Neural progenitor cell (in vitro differentiated cells): ENCODE measurements at places on chromosomes 2 and 18. TPM values are rescaled to one million over a fixed set of nuclear protein-coding genes. Genes with fewer than 3 reads are reported as not detected.

Gene CRACDL
- total RNA-seq: 0.07 and 0.28 TPM in 2 replicates

Gene ANKRD30BL
- total RNA-seq: not detected in 2 replicates

Gene TXNDC2
- total RNA-seq: not detected in 2 replicates

Gene COL4A3
- total RNA-seq: not detected in 2 replicates

Gene LHCGR
- total RNA-seq: not detected in 2 replicates

Gene SLC9A4
- not detected in 2 replicates for total RNA-seq

Gene EVX2
- total RNA-seq: not detected in 2 replicates

Gene MLPH
- total RNA-seq: not detected in 2 replicates

Gene PDCD1
- not detected in 2 replicates for total RNA-seq

Gene INHBB
- total RNA-seq: not detected in 2 replicates

Gene MOGAT1
- total RNA-seq: 0.62 and 2.0 TPM in 2 replicates

Gene GDF7
- not detected in 2 replicates for total RNA-seq

Gene ZSWIM2
- total RNA-seq: 0.39 TPM in 1 of 2 replicates, not detected in the other

Gene PID1
- total RNA-seq: 0.90 and 1.4 TPM in 2 replicates

Gene TDRD15
- total RNA-seq: not detected in 2 replicates

Gene THADA
- 20.5 and 29.3 TPM in 2 replicates for total RNA-seq

Gene SOWAHC
- total RNA-seq: 5.7 and 7.2 TPM in 2 replicates

Gene ARMC9
- 42.8 and 45.8 TPM in 2 replicates for total RNA-seq

Gene UGT1A3
- total RNA-seq: not detected in 2 replicates

Gene LIMS3
- not detected in 2 replicates for total RNA-seq

Gene ADAM23
- total RNA-seq: 17.2 and 19.4 TPM in 2 replicates

Gene DOK6
- 0.43 TPM in 2 replicates for total RNA-seq

Gene STK16
- total RNA-seq: 19.9 and 26.8 TPM in 2 replicates

Gene PLCL1
- total RNA-seq: 0.28 and 0.41 TPM in 2 replicates
